ENCODE measurements at places on chromosomes 2 and 18.

DNA sequence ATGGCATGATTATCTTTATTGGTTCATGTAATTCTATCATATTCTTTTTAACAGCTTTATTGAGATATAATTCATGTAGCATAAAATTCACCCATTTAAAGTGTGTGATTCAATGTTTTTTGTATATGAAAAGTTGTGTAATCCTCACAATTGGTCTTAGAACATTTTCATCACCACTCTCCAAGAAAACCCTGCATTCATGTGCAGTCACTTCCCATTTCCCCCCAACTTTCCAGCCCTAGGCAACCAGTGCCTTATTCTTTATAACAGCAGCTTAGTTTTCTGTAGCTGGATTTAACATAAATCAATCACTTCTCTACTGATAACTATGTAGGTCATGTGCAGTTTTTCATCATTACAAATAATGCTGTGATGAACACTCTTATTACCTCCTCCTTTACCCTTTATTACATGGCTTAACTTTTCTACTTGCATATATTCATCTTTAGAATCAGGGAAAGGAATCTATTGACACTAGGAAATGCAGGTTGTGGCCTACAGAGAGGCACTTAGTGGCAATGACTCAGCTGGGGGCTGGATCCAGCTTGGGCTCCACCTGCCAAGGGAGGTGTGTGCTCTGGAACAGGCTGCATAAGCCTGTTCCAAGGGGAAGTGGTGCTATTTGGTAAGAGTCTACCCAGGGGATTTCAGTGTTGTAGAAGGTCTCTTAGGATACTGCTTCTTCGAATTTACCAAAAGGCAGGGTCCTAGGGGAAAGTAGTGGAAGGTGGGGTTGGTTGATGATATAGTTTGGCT is 89.1 kb downstream of the ETAA1 start:
- no peak for DNase-seq

GRCh38 chr2:29307519-29307918 is 192.3 kb downstream of the CLIP4 start:
- DNase-seq: no peak

GRCh38 chr2:133721118-133721517 is 152.9 kb upstream of the NCKAP5 start:
- DNase-seq: no peak

DNA sequence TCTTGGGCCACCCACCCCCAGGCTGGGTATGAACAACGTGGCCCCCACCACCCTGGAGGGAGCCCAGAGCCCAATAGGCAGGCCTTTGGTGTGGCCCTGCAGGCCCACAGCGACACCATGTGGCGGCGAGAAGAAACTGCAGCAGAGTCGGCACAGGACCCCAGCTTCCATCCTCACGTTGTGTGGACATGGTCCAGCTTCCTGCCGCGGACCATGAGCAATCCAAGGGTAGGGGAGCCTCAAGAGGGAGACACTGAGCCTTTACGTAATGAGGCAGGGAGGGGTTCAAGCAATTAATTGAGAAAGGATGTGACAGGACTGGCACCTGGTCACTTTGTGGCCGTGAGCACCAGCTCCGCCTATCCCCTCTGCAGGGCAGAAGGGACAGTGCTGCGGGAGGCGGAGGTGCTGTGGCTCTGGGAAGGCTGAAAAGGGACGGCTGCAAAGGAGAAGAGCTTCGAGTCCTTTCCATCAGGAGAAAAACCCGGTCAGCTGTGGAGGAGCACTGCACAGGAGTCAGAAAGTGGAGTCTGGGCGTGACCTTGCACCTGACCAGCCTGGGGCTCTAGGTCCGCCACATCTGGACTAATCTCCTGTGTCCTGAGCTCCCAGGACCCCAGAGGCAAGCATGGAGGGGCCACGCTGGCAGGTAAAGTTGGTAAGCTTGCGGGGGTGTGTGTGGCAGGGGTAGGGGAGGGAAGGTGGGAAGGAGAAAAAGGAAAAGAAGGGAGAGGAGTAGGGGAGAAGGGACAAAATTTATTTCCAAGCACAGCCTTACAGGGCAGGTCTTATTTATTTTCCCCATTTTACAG is 44.9 kb downstream of the TMEM37 start:
- DNase-seq: no peak

DNA sequence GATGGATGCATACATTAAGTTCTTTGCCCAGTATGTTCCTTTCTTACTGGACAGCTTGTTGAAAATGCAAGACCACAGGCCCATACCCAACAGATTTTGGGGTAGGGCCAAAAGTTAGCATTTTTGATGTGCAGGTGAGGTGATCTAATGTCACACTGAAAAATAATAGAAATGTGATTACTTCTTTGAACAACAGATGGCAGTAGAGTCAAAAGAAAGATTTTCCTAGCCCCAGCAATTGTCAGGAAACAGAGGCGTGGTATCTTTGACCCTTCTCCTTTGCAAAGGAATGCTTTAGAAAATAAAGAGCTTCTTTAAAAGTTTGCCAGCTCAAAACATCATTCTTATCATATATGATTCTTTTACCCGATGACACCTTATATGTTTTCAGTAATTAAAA is 343.6 kb upstream of the SYT4 start:
- no peak for DNase-seq

GRCh38 chr2:239889641-239890121 is 135.5 kb downstream of the NDUFA10 start:
- no peak for DNase-seq

GRCh38 chr2:33207151-33207740 is 260.5 kb downstream of the LTBP1 start:
- no peak for DNase-seq

DNA sequence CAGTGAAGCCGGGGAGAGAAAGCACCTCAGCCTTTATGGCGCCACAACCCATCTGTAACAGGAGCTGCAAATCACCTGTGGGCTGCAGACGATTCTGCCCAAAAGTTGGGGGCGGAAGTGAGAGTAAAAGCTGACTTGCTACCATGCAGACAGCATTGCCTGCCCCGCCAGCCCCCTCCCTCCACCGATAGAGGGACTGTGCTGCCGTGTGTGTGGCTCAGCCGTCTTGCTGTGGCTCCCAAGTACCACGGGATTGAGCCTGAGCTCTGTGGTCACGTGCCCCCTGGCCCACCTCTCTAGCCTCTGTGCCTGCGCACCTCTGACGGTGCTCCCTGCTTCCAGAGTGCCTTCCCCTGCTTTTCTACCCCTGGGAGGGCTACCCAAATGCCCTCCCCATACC is 79.6 kb downstream of the GLI2 start:
- DNase-seq: no peak

DNA sequence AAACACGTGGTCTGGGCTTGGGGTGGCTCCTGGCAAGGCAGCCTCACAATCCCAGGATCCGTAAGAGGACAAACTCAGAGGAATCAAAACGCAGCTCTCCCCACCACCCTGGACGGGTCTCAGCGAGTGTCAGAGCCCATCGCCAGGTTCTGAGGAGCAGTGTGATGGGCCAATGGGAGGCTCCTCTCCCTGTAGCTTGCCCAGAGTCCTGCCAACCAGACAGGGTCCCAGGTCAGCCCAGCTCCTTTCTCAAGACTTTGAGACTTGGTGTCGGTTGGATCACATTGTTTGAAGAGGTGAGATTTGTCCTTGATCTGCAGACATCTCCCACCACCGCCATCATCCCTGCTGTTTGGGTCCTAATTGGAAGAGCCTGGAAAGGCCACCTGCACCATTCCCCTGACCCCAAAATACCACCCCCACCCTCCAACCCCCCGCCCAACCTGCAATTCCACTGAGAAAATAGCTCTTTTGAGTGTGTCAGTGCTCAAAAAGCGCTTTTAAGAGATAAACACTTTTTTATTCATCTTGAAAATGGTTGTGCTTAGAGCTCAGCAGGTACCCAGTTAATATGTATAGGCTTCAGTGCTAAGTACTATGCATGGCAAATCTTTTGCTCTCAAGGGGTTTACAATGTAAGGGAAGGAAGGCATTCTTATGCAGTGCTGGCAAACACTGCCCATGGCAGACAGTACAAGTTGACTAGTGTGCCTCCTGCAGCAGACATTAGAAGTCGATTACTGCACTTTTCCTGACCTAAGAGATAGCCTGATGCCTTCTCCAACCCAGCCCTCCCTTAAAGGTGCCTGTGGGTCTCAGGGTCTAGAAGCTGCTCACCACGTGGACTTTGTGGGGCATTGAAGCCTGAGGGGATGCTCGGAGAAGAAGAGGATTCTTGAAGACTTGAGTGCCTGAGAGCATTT is 50.6 kb downstream of the GLI2 start:
- DNase-seq: no peak

- DNase-seq: no peak
Observed at GRCh38 chr2:169693360-169693759, 845 bp downstream of the CFAP210 start.

- peak; percentile 32 for DNase-seq
Observed at GRCh38 chr2:195535911-195536522, 121.0 kb upstream of the SLC39A10 start.

- no peak for DNase-seq
Observed at GRCh38 chr18:46334868-46335281, 230.7 kb downstream of the HAUS1 start.

GRCh38 chr2:173881461-173881860 is 83.7 kb downstream of the SP3 start:
- no peak for DNase-seq

DNA sequence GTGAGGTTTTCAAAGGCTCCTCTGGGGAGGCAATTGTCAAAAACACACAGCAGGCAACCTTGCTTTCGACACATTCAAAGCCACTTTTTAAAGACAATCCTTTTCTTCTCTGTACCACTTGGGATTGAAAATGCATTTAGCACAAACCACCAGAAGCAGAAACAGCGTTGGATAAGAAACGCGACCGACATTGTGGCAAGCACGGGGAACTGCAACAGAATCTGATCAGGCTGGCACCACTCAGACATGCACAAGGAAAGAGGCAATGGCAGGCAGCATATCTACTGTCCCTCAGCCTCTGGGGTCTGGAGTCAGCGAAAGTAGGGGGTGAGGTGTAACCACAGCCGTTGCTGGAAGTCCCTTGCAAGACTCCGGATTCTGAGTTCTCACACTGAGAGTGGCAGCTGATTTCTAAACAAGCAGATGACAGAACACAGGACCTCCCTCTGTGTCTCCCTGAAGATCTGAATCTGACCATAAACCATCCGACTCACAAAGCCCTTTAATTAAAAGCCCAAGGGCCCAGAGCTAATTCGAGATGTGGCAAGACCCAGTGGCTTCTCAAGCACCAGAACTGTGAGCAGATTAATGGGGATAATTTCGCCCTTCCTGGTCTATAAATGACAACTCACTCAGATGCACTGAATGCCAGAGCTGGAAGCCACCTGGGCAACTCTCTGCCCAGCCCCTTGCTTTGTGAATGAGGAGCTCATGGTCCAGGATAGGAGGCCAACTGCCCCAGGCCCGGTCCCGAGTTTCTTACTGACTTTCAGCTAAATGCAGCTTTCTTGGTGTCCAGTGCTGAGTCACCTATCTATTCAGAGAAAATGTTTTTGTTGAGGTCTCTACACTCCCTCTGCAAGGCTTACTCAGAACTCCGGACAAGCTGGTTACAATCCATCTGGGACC is 29.6 kb downstream of the CYRIA start:
- no peak for DNase-seq
